Stimulated activated CD4-positive, alpha-beta T cell treated with anti-CD3 and anti-CD28 coated beads, Interleukin-4, amount 100 ng/mL, for 1 hour (primary cell): ENCODE measurements at places on chromosomes 11 and 22.

GRCh38 chr11:93510196-93510873 lies 32.9 kb downstream of the SMCO4 start:
- no peak for DNase-seq

- DNase-seq: no peak
Observed at GRCh38 chr11:104148706-104149105, 15.2 kb downstream of the PDGFD start.

- peak; percentile 45 for DNase-seq
Observed at GRCh38 chr22:46661221-46661851, 41.1 kb downstream of the GRAMD4 start.

- DNase-seq: no peak
Observed at GRCh38 chr11:16318320-16318719, 38.0 kb downstream of the SOX6 start.

- DNase-seq: no peak
Observed at GRCh38 chr11:134921938-134922337, 509.9 kb upstream of the B3GAT1 start.

DNA sequence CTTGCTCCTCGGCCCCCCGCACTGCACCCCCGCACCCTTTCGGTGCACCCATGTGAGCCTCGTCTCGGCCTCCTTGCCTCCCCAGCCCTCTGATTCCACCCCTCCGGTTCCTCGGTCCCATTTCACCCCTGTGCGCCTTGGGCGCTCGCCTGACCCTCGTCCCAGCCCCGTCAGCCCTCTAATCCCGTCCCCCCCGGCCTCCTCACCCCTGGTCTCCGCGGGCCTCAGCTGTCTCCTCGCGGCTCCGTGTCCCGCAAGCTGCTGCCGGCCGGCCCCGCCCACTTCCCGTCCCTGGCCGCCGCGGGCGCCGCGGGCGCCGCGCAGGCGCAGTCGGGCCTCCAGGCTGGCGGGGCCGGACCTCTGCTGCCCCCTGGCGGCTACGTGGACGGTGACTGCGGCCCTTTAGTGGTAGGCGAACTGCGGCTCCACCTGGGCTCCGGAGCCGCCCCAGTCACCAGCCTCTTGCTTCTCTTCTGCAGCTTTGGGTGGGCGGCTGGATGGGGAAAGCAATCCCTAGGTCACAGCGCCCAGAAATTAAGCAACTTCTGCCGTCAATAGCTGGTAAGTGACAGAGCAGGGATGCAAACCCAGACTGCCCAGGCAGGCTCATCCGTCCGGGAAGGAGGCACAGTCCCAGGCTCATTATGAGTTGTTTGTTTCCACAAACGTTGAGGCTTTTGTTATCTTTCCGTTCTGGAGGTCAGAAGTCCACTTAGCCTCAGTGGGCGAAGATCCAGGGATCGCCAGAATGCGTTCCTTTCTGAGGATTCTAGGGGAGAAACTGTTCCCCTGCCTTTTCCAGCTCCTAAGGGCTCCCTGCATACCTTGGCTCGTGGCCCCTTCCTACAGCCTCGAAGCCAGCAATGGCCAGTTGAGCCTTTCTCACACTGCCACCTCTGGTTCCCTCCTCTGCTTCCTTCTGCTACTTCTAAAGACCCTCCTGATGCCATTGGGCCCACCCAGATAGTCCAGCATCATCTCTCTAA lies at the start of gene PPM1F:
Gene PPM1F, minus strand, starts transcription at position 263 of the 986 bp plus-strand sequence. CDS start 6,800 bp downstream, outside the sequence.
- peak; percentile 92 for DNase-seq
